H1 (cell line): ENCODE measurements at places on chromosomes 12 and 14. TPM values are rescaled to one million over a fixed set of nuclear protein-coding genes. Genes with fewer than 3 reads are reported as not detected.
A peak's percentile ranks its signal among the peaks of the same experiment; 100 is the strongest.

DNA sequence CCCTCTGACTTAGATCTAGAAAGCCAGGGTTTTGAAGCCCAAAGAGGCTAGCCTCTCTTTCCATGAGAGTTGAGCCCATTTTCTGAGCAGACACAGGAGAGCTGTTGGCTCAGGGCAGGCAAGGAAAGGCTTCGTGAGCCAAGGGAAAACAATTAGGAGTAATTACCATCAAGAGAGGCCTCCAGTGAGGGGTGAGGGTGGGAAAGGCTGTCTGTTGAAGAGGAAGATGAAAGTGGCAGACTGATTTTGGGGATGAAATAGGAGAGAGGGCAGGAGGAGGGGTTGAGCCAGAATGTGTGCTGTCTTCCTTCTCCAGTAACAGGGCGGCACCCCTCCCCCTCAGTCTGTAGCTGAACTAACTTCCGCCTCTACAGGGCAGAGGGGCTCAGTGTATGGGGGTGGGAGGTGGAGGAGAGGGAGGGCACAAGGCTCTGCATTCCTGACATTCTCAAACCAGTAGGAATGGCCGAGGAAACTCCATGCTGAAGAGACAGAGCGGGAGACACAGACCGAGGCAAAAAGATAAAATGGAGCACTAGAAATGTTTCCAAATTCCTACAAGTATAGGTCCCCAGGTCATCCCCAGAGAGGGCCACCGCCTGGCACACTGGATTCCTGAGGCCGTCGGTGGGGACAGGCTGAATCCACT, 33.1 kb upstream of the COL2A1 start:
- peak; percentile 87 for DNase-seq
- H3K27me3 ChIP-seq = peaks cover 4% of the 10 kb centered on the region
- no peaks in the 10 kb centered on the region for H3K36me3 ChIP-seq
- H3K4me1 ChIP-seq = peaks cover 11% of the 10 kb centered on the region

- no peaks in the 10 kb centered on the region for H3K27me3 ChIP-seq
- no peak for DNase-seq
- no peaks in the 10 kb centered on the region for H3K4me1 ChIP-seq
- no peaks in the 10 kb centered on the region for H3K36me3 ChIP-seq
- H3K4me3 ChIP-seq = no peak overlapping the region
- H3K27ac ChIP-seq = no peak overlapping the region
These were observed 77.4 kb upstream of the GTF2A1 start for GRCh38 chr14:81298122-81298521.

DNA sequence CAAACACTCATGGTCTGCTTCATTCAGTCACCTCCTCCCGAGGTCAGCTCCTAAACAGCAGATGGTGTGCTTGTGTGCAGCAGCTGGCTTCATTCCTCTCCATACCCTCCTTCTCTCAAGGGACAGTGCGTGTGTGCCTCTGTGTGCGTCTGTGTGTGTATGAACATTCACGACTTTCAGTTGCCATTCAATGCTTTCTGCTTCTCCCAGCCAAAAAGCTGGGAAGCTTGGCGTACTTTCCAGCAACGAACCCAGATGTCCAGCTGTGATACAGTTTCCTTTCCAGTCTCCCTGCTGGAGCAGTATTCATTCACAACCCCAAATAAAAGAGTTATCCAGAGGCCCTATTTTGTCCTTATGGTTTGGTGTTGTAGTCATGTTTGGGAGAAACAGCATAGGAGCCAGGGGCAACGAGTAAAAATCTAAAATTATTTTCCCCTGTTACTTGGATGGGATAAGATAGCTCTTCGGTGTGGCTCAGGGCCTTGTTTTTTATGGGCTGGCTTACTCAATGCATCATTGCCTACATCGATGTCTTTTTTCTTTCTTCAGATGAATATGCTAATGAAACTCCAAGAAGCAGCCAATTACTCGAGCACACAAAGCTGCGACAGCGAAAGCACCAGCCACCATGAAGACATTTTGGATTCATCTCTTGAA, 379.3 kb downstream of the NAV3 start:
- H3K36me3 ChIP-seq = no peaks in the 10 kb centered on the region
- peaks cover 5% of the 10 kb centered on the region for H3K4me1 ChIP-seq
- H3K27ac ChIP-seq = no peak overlapping the region
- no peak for DNase-seq
- H3K4me3 ChIP-seq = no peak overlapping the region

- DNase-seq = peak; percentile 83
- H3K4me3 ChIP-seq = peak overlapping the region; percentile 10; the same call in 1 of the 2 replicates
These were observed 19.1 kb upstream of the ARMH4 start for GRCh38 chr14:58171090-58171489.

GRCh38 chr14:54918427-54918826, 15.8 kb upstream of the GCH1 start:
- no peaks in the 10 kb centered on the region for H3K27me3 ChIP-seq
- H3K4me3 ChIP-seq = no peak overlapping the region
- no peaks in the 10 kb centered on the region for H3K36me3 ChIP-seq
- H3K27ac ChIP-seq = no peak overlapping the region
- DNase-seq = no peak

GRCh38 chr14:68956724-68957123, 22.4 kb downstream of the ACTN1 start:
- DNase-seq = no peak
- H3K4me1 ChIP-seq = peaks cover 3% of the 10 kb centered on the region
- no peak overlapping the region for H3K27ac ChIP-seq
- no peaks in the 10 kb centered on the region for H3K27me3 ChIP-seq
- H3K4me3 ChIP-seq = no peak overlapping the region
- H3K36me3 ChIP-seq = no peaks in the 10 kb centered on the region

GRCh38 chr12:117818400-117818799, 150.4 kb downstream of the KSR2 start:
- H3K4me3 ChIP-seq = no peak overlapping the region
- peaks cover 2% of the 10 kb centered on the region; the same call in 1 of the 2 replicates for H3K4me1 ChIP-seq
- DNase-seq = no peak
- H3K27ac ChIP-seq = no peak overlapping the region; the same call in 1 of the 2 replicates
- no peaks in the 10 kb centered on the region for H3K36me3 ChIP-seq

DNA sequence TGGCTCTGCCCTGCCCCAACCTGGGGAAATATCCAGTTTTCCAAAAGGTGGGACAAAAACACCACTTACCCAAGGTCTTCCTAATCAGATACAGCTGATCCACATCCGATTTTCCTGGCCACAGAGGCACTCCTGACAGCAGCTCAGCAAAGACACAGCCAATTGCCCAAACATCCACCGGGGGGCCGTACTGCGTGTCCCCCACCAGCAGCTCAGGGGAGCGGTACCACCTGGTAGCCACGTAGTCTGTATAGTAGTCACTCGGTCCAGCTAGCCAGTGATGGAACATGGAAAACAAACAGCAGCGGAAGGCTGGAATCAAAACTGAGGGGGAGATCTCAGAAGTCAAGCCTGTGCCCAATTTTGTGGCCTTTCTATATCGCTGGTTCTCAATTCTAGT, 28.8 kb downstream of the DMAC2L start:
- no peak overlapping the region for H3K27ac ChIP-seq
- no peaks in the 10 kb centered on the region for H3K27me3 ChIP-seq
- no peak overlapping the region for H3K4me3 ChIP-seq
- peaks cover 1% of the 10 kb centered on the region; the same call in 1 of the 2 replicates for H3K4me1 ChIP-seq

GRCh38 chr14:102734436-102734835, 42.8 kb upstream of the TRAF3 start:
- no peaks in the 10 kb centered on the region for H3K27me3 ChIP-seq
- no peaks in the 10 kb centered on the region for H3K36me3 ChIP-seq
- DNase-seq = no peak
- peaks cover 4% of the 10 kb centered on the region for H3K4me1 ChIP-seq

GRCh38 chr14:68604361-68604730, 188.5 kb downstream of the ZFP36L1 start:
- H3K27ac ChIP-seq = no peak overlapping the region
- H3K27me3 ChIP-seq = no peaks in the 10 kb centered on the region
- H3K4me1 ChIP-seq = peaks cover 5% of the 10 kb centered on the region
- no peak for DNase-seq
- H3K36me3 ChIP-seq = no peaks in the 10 kb centered on the region
- H3K4me3 ChIP-seq = no peak overlapping the region

GRCh38 chr12:93783832-93784231, 106.7 kb downstream of the CRADD start:
- H3K36me3 ChIP-seq = no peaks in the 10 kb centered on the region
- peaks cover 11% of the 10 kb centered on the region for H3K4me1 ChIP-seq
- H3K27ac ChIP-seq = no peak overlapping the region
- H3K27me3 ChIP-seq = no peaks in the 10 kb centered on the region

The MANSC4 gene
- not detected in 2 replicates for total RNA-seq

The SINHCAF gene
- 536 and 576 TPM in 2 replicates for total RNA-seq

The OR6C2 gene
- not detected in 2 replicates for total RNA-seq

The PLEK2 gene
- 2.1 and 2.9 TPM in 2 replicates for total RNA-seq

The KIF26A gene
- total RNA-seq = 41.6 and 42.3 TPM in 2 replicates
